ENCODE measurements at places on chromosomes 16 and 17.

GRCh38 chr16:86669285-86669805, 91.0 kb downstream of the FOXL1 start:
- DNase-seq, result no peak

- DNase-seq, result peak; percentile 61
These were observed 255.9 kb downstream of the SOX9 start for GRCh38 chr17:72376526-72377345.

DNA sequence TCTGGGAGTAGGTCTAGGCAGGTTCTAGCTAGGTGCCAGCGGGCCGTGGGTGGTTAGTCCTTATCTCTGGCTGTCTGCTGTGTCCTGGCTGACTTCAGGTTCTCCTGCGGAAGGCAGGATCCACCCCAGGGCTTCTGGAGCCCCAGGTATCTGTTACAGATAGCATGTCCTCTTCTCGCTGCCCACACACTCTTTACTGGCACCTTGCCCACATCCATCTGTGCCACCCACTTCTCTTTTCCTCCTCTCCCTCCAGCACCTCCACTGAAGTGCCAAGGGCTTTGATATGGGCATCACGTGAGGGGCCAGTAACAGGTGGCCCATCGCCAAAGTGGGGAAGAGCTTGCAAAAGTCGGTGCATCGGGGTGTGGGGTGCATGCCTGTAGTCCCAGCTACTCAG, 4.6 kb upstream of the MPP2 start:
- no peak for DNase-seq

DNA sequence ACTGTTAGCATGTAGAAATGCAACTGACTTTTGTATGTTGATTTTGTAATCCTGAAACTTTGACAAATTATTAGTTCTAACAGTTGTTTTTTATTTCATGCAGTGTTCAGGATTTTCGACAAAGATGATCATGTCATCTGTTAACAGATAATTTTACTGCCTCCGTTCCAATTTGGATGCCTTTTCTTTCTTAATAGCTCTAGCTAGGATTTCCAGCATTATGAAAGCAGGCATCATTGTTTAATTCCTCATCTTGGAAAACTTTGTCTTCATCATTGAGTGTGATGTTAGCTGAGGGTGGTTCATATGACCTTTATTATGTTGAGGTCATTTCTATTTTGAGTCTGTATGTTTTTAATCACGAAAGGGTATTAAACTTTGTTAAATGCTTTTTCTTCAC, 31.9 kb downstream of the RMI2 start:
- DNase-seq, result no peak

GRCh38 chr16:17921357-17921978, 415.1 kb downstream of the NPIPA8 start:
- peak; percentile 80 for DNase-seq

- DNase-seq, result peak; percentile 44
These were observed 121.7 kb downstream of the HIC1 start for GRCh38 chr17:2176499-2177169.

- no peak for DNase-seq
These were observed 236.0 kb upstream of the IRX5 start for GRCh38 chr16:54694651-54695050.
